ENCODE measurements at places on chromosomes 7 and 10.

- DNase-seq, result no peak
Observed at GRCh38 chr7:107012691-107013090, 31.8 kb upstream of the PRKAR2B start.

DNA sequence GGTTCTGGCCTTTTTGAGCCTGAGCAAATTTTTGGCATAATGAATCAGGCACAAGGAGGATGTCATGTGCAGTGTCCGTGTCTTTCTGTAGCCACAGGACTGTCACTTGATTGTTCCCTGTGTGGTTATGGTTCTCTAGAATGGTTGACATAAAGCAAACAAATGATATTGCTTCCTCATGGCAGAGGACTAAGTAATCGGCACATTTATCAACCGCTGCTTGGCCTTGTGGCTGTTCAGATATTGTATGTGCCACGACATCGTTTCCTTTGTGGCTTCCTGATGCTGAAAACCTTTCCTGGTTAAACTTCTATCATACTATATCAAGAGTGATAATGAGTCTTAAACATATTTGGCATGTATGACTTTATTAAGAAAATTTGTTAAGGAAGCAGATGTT lies 598.8 kb downstream of the SUGCT start:
- no peak for DNase-seq

DNA sequence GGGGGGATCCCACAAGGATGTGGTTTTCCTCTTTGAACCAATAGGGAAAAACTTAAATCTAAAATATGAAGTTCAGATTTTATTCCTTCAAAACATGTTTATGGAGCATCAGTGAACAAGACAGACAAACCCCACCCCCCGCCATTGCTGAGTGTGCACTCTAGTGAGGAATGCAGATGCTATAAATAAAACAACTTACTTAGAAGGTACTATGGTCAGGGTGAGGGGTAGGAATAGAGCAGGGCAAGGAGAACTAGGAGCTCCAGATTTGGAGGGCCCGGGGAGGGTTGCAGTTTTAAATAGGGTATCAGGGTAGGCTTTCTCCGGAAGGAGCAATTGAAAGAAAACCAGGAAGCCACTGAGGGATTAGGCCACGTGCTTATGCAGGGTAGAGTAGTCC lies 47.9 kb downstream of the CELF2 start:
- DNase-seq, result no peak

DNA sequence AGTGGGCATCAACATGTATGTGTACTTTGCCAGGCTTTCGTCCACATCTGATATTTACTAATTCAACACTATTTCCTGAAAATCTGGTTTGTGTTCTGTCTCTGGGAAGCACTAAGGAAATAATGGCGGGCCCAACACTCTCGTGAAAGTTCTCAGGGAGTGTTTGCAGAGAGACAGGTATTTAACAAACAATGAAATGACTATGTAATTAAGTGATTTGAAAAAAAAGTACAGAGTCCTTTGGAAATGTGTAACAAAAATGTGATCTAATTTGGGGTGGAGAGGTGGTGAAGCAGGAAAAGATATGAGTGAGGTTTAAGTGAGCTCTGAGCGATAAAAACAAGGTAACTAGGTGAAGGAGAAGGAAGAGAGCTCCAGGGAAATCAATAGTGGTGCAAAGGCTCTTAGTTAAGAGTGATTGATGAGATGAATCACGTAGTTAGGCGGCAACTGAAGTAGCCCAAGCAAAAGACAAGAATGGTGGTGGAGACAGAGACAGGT lies 95.3 kb upstream of the DNAJB12 start:
- DNase-seq, result no peak

DNA sequence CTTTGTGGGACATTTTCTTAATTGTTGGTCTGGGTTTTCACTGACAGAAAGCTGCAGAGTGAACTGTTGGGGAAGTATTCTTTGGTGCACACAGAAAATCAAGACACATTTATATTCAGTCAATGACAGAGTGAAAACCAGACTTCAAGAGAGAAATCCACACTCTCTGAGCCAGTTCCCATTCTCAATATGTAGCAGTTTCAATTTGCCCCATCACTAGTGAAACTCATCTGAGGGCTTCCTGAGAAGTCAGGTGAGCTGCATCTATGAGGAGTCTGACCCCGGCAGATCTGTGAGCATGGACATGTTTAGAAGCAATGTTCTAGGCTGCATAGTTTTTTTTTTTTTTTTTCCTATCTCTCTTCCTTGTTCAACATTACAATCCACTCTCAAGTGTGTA lies 163.7 kb upstream of the AHR start:
- no peak for DNase-seq

DNA sequence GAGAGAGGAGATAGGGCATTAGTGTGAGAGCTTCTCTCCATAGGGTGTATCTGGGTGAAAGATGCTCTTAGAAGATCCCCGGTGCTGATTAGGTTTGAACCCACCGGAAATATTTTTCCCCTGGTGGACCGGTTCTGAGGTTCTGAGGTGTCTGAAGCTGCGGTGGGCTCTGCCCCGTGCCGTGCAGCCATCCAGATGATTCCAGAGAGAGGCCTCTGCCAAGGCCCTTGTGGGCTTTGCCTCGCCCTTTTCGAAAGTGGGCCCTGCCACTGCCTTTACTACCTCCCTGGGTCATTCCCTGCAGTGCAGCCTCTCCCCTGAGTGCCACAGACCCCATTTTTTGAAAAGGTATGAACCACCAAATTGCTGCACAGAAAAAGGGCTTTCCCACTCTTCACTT lies 2.8 kb downstream of the GIMAP8 start:
- no peak for DNase-seq

GRCh38 chr7:126361183-126361582 lies 891.6 kb downstream of the GRM8 start:
- no peak for DNase-seq

- no peak for DNase-seq
Observed at GRCh38 chr7:140899883-140900282, 24.8 kb downstream of the BRAF start.

DNA sequence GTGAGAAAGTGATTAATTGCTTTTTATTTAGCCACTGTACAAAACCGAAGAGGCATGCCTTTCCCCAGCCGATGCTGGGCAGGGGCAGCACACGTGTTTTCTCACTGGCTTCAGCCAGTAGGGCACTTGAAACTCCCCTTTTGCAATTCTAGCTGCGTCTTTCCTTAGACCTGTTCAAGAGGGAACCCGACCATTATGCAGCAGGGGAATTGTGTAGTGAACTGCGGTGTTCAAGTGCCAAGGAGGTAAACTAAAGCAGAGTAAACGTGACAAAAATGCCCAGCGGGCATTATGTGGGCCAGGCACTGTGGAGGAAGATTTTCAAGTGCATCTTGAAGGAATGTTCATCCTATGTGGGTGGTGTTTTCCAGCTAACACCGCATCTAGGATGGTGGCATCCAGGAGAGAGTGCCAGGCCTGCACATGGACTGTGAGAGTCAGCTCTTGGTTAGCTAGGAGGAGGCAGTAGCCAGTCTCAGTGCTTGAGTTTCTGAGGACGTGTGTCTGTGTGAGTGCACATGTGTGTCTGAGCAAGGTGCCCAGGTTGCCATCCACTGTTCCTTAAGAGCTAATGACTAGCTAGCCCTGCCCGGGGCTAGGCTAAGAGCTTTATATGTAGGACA lies 3.3 kb downstream of the WIPF3 start:
- DNase-seq, result no peak

- no peak for DNase-seq
Observed at GRCh38 chr10:105075031-105075430, 433.9 kb downstream of the SORCS3 start.

GRCh38 chr7:120941064-120941463 lies 9.5 kb upstream of the ING3 start:
- no peak for DNase-seq

DNA sequence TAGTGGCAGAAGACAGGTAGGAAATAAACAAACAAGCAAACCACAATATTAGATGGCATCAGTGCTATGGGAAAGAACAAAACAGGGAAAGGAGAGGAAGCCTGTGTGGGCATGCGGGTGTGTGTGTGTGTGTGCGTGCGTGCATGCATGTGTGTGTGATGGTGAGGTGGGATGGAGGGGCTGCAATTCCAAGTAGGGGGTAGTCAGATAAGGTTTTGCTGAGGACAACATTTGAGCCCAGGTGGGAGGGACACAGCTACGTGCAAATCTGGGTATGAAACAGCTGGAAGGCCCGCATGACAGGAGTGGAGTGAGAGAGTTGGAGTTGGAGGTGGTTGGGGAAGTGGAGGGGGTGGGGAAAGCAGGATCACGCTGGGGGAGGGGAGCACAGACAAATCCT lies 121.0 kb upstream of the PARD3 start:
- DNase-seq, result no peak

DNA sequence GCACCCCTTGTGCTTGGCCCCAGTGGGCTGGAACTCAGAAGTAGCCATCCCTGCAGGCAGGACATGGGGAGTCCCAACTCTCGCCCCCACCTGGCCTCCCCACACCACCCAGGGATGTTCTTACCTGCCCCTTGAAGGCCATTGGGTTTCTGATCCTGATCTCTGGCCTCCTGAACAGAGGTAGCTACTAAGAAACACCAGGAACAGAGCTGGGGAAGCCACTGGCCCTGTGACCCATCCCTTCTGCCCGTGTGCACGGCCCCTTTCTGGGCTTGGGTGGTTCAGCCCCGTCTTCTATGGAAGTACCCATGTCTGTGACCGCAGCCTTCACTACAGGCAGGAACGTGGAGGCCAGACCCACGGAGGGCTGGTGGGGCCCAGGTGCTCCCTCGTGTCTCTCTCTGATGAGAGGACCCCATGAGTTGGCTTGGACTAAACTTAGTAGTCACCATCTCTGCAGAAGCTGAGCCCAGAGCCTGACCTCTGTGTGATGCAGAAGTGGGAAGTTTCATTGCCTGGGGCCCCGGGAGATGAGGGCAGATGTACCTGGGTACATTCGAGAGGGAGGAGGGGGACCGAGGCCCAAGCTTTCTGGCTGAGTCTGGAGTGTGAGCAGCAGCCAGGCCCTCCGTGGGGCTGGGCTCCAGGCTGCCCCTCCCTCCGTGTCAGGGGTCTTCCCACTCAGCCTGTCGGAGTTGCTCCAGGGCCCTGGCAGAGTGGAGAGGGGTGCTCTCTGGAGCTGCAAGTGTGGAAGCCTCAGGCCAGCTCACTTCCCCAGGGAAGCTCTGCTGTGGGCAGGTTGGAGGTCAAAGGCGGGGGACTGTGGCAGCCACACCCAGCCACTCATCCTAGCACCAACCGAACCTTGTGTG lies 81.0 kb downstream of the MKI67 start:
- no peak for DNase-seq

DNA sequence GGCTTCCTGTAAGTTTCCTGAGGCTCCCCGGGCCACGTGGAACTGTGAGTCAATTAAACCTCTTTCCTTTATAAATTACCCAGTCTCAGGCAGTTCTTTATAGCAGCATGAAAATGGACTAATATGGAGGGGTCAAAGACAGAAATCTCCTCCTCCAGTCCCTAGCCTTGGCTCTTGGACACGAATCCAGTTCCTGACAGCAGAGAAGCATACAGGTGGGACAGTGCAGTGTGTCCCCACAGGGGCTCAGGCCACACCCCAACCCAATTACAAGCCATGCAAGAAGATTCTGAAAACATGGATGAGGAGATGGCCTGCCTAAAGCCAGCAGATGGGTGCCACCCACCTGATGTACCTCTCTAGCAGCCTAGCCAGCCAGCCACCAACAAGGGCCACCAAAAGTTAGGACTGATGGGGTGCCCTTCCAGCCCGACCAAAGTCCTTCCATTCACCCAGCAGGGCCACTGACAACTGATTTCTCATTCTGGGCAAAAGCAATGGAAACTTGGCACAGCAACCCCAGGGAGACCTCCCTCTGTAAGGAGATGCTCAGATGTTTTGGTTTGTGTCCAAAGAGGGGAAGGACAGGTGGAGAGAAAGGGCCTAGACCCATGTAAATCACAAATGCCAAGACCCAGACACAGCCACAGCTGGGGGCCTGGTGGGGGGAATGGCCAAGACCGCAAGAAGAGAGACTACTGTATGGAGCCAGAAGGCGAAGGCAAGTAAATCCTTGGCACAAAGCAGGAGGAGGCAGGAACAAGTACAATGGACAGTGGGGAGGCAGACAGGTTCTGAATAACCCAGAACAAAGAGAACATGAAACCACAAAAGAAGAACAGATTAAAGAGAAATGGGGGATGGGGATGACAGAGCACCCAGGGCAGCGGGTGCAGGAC lies 13.6 kb downstream of the GPRIN2 start:
- DNase-seq, result no peak

- DNase-seq, result no peak
Observed at GRCh38 chr10:5492929-5493576, 6.3 kb downstream of the CALML5 start.
